ENCODE measurements at places on chromosomes 11 and 22.

DNA sequence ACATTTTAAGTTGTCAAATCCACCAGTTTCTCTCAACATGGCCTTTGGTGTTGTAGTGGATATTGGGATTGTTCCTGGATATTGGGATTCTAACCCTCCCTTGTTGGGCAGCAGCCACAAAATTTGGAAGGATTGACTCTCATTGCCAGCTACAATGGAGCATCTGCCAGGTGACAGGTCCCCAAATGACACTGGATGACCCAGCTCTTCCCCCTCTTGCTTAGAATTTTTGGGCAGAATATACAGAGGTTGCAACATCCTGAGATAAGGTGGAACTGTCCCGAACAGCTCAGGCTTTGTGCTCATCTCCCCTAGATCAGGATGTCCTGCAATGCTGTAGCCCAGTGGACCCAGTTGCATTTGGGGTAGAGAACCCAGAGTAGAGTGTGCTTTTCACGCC is 5.3 kb upstream of the TBC1D22A start:
- DNase-seq = no peak

GRCh38 chr11:78533399-78533798 is 41.3 kb downstream of the NARS2 start:
- no peak for DNase-seq

DNA sequence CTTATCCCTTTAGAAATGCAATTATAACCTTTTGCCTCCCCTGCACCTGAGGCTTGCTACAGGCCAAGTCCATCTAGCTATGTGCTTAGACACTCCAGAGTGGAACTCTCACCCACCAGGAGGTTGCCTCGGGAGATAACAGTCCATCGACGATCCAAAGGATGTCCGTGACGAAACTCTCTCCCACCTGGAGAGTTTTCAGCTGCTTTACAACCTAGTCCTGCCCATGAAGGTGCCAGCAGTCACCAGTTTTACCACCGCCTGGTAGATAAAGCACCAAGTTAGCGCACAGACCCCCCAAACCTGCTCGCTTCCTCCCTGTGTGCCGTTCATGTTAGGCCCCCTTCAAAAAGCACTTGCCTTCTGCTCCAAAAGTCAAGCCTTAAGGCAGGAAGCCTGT is 53.1 kb upstream of the SHISAL1 start:
- DNase-seq = no peak

DNA sequence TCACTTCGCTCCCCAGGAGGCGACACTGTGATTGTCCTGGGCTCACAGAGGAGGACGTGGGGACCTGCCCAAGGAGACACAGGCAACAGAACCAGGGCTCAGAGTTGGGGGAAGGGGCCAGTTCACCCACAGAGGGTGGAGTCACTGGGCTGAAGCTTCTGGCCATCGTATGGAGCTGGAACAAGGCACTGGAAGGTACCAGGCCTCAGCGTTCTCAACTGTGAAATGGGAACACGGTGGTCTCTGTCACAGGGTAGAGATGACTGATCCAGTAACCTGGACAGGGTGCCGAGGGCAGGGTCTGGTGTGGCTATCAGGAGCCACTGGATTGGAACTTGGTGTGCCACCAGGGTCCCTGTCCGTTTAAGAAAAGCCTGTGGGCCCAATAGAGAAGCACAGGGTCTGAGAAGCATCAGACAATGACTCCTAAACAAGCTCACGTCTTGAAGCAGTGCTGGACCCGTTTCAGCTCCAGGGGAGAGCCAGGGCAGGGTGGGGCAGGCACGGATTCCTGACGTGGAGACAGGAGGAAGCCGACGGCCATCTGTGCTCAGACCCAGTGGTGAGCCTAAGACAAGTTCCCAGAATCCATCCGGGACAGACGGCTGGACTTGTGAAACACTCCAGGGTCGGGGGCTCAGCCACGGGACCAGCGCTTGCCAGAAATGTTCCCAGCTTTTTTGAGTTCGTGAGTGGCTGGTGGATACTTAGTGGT is 25.0 kb upstream of the KCNQ1OT1 start:
- no peak for DNase-seq

GRCh38 chr11:72958791-72959190 is 144.6 kb downstream of the ATG16L2 start:
- DNase-seq = no peak

DNA sequence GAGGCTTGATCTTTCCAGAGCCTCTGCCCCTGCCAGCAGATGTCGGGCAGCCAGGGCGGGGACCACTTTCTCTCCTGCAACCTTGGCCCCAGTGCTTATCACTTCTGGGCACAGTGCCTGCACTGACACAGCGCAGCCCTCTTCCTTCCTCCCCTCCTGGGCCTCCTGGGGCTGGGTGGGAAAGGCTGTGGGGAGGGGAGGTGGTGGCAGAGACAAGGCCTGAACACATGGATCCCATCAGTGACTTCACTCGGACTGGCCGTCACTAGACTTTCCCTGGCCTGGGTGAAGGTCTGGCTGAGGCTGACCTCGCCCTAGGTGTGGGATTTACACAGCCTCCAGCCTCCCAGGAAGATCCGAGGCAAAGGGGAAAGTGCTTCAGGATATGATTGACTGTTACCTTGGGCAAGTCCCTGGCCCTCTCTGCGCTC is 68.1 kb downstream of the LRRC32 start:
- DNase-seq = peak; percentile 63

GRCh38 chr11:105106140-105106539 is 33.4 kb downstream of the CARD18 start:
- DNase-seq = no peak

DNA sequence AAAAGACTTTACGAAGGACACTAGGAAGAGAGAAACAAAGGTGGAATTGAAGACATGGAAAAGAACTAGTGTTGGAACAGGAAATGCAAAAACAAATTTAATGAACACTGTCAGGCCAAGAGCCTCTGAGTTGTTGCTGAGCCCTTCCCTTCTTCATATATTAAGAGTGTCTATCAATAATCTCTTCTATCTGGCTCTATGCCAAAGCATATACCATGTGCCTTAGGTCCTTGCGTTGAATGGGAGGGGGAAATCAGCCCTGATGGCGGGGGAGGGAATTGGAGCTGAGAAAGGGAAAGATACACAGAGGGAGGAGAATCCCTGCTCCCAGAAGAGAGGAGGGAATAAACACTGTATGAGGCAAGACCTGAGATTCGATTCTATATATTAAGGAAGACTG is 5.5 kb upstream of the OR52B6 start:
- no peak for DNase-seq

- DNase-seq = no peak
These were observed 921 bp upstream of the BCL2L13 start for GRCh38 chr22:17637490-17638181.

- no peak for DNase-seq
These were observed 7.4 kb upstream of the DGKZ start for GRCh38 chr11:46339816-46340215.

- no peak for DNase-seq
These were observed 64.4 kb downstream of the GRAMD1B start for GRCh38 chr11:123494195-123495050.

DNA sequence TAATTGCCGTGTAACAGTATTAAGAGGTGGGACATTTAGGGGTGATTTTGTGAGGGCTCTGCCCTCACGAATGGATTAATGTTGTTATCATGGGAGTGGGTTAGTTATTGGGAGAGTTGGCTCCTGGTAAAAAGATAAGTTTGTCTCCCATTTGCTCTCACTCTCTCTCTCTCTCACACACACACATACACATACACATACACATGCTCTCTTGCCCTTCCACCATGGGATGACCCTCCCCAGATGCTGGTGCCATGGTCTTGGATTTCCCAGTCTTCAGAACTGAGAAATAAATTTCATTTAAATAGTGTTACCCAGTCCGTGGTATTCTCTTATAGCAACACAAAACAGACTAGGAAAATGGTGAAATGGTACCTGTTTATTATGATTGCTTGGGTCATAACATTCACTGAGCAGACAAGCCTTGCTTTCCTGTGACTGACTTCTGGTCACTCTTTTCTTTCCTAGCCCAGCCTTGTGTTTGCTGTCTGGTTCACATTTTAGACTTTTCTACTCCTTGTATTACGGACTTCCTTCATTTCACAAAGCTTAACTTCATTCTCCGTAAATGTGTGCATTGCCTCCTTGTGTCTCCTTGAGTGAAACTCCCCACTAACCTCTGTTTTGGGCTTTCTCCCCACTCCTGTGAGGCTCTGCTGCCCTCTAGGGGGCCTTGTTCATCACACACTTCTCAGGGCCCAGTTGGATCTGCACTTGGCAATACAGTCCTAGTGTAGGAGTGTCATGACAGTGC is 206.5 kb upstream of the CTSC start:
- DNase-seq = peak; percentile 21

- DNase-seq = no peak
These were observed 783.6 kb downstream of the ETS1 start for GRCh38 chr11:127803755-127804154.

- no peak for DNase-seq
These were observed 54.1 kb upstream of the ZBED5 start for GRCh38 chr11:10911907-10912306.

DNA sequence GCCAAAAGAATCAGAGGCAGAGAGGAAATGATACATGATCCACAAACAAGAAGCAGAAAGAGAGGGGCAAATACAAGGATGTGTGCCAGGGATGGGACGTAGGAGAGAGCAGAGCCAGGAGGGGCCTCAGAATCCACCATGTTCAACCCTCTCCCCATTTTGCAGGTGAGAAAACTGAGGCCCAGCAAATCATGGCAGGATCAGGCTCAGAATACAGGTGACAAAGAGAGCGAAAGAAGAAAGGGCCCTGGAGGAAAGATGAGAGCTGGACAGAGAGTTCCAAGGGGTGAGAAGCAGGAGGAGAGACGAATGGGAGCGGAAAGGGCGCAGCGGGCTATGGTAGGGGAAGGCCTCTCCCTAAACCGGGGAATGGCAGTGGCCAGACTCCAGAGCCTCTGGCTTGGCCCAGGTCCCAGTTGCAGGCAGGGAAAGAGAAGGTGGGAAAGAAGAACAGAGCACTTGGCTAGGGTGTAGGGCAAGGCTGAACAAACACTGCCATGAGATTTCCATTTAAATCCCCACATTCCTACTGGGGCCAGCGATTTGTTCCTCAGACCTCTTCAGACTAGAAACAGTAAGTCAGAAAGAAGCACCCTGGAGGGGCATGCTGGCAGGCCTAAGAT is 44.4 kb upstream of the TSKU start:
- no peak for DNase-seq

Measured in hematopoietic multipotent progenitor cell treated with erythropoietin and hydrocortisone succinate and interleukin-3 and kit ligand, for 15 days (in vitro differentiated cells).